NCI-H345 (cell line): ENCODE measurements at places on chromosomes 1 and 21.

DNA sequence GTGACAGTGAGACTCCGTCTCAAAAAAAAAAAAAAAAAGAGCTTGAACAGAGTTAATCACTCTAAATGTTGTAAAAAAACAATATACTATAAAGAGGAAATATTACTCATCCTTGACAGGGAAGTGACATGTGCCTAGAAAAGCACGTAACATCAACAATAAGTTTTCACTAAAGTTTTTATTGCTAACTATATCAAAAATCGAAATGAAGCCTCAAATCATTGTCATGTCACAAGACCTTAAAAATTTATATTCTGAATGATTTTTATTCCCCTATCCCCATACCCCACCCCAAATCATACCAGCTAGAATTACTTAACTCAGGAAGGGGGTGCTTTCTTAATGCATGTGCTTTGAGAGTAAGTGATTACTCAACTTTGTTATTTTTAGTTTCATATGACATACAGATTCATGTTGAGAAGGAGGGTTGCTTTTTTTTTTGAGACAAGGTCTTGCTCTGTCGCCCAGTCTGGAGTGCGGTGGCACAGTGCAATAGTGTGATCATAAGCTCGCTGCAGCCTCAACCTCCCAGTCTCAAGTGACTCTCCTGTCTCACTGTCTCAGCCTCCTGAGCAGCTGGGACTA, 53.6 kb upstream of the MUTYH start:
- no peak for DNase-seq

GRCh38 chr1:112794654-112795239, 79.6 kb upstream of the PPM1J start:
- DNase-seq = no peak

DNA sequence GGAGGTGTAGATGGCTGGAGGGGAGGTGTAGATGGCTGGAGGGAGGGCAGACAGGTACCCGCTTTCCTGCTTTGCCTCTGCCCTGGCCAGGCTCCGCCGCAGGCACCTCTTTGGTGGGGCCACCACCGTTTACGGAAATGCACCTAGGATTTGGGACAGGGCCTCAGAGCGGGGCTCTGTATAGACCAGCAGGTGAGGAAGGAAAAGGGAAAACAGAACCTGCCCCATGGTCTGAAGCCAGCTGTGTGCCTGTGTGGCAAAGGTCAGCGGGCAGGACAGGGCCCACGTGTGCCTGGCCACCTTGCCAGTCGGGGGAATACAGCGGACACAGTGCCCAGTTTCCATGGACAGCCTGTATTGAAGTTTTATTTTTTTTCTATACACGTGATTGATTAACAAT, 12.1 kb upstream of the PTTG1IP start:
- DNase-seq = no peak

GRCh38 chr21:27269644-27270043, 302.8 kb upstream of the ADAMTS5 start:
- DNase-seq = no peak

GRCh38 chr1:109849655-109850054, 61.0 kb upstream of the CSF1 start:
- DNase-seq = no peak

- DNase-seq = no peak
Observed at GRCh38 chr1:234517110-234517802, 38.3 kb upstream of the TARBP1 start.

DNA sequence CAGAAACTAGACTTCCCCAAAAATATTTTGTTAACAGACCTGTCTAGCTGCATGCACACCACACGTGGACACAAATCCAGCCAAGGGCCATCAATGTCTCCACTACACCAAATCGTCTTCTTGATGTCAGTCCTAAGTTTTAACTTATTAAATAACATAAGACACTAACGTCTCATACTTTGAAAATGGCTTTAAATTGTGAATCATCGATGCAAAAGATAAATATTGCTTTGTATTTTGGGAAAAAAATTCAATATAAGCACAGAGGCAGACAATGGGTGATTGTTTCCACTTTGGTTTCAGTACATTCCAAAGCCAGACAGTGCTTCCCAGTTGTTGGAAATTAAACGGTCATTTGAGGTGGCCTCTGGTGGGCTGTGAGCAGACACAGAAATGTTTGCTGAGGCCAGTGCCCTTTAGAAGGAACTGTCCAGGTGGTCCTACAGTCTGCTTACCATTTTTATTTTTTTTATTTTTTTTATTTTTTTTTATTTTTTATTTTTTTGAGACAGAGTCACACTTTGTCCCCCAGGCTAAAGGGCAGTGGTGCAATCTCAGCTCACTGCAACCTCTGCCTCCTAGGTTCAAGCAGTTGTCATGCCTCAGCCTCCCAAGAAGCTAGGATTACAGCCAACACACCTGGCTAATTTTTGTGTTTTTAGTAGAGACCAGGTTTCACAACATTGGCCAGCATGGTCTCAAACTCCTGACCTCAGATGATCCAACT, 1.8 kb upstream of the KIAA2013 start:
- DNase-seq = no peak

DNA sequence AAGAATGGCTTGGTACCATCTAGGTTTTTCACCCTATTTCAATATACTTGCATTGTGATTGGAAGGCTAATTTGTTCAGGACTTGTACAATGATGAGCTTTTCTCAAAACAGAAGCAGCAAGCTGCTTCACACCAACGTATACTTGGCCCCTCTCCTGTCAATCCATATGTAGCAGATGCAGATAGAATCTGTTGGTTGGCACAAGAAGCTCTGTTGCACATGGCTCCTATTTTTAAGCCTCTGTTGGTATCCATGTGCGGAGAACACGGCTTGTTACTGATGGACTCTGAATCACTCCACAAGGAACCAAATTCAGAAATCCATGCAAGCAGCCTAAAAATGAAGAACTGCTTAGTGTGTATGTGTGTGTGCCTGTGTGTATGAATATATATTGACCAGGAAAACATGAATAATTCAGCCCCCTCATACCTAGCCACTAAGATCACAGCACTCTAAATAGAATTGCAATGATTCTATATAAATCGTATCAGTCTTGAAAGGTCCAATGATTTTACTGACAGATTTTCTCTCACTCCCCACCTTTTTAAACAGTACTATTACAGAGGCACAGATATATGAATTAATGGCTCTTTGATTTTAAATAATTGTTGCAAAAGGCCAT, 258.4 kb upstream of the DPYD start:
- DNase-seq = no peak

DNA sequence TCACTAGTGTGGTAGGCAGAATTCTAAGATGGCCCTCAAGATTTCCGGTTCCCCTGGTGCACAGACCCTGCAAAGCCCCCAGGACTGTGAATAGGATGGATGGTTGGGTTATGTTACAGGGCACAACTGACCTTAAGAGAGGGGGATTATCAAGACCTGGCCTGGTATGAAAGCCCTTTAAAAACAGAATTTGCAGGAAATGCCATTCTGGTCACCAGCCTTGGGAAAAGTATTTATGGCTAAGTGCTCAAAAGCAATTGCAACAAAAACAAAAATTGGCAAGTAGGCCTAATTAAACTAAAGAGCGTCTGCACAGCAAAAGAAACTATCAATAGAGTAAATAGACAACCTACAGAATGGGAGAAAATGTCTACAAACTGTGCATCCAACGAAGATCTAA, 144.7 kb upstream of the EDN2 start:
- DNase-seq = no peak

DNA sequence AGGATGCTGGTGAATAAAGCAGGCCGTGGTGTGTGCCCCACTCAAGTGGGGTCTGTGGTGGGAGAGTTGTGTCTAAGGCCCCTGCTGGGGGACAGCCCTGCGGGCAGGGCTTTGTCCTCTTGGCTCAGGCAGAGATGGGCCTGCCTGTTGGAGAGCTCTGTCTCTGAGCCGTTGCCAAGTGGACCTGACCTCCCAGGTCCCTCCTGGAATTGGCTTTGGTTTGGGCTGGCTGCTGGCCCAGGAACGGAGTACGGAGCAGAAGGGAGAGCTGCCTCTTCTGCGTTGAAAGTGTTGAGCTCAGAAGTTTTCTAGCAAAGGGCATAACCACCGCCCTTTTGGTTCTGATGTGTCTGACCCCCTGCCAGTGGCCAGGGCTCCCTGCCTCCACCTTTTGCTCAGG, 153.9 kb downstream of the PEX14 start:
- no peak for DNase-seq

DNA sequence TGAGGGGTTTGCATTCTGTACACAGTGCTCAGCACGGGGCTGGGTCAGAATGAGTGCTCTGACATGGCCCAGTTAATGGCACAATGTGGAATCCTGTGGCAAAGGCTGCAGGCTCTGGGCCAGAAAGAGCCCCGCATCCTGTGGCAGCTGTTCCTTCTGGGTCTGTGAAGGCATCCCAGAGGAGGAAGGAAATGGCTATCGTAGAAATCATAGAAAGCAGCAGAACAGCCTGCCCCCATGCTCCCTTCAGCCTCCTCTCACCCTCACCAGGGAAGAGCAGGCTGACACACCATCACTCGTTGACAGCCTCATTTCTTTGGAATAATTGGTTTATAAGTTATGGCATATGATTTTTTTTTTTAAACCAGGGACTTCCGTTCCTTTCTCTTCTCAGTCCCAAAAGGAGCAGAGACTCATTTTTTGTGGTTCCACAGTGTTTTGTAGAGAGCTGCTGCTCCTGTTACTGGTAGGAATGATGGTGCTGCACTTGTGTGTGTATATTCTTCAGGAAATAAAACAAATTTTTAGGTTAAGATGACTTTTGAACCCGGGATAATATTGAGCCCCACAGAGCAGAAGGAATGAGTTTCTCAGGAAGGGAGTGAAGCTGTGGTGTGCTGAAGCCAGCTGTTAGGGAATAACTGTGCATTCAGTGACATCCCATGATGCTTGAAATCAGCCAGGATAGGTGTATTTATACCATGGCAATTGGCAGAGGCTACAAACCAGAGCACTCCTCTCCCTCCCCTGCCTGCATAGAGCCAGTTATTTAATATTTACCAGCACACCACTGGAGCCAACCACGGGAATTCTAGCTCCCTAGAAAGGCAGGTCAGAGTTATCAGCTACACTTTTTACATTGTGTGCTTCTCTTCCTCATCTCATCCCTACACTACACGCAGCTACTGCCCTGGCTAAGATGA, 32.0 kb downstream of the PLXNA2 start:
- no peak for DNase-seq

- DNase-seq = no peak
Observed at GRCh38 chr1:37258068-37258467, 216.3 kb upstream of the ZC3H12A start.

DNA sequence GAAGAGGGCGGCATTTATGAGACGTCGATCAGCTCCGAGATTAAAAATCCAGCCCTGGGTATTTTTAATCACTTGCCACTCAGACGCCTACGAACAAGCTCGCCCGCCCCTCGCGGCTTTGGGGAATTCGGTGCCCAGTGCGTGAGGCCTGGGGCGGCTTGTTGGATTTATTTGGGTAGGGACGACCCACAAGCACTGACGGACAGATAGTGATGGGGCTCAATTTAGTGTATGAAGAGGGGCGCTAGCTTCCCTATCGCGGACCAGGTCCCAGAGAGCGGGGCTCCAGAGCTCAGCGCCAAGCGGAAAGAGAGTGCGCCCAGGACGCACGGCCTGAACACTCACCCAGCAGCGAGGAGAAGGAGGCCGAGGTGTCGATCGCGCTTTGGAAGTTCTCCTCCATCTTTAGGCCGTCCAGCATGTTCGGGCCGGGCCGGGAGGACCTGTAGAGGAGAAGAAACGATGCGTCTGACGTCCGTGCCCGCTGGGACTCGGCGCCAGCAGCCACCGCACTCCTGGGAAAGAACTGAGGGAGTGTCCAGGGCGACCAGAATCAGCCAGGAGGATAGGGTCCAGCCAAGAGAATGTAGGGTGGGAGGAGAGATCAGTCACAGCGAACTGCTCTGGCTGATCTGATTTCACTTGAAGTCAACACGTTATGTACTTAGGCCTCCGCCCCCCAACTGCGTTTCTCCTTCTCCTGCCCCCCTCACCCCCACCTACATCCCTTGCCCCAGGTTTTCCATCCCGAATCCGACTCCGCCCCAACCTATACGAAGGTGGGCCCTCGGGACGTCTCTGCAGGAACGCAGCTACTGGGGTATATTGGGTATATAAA, 1.2 kb downstream of the LMX1A start:
- DNase-seq = no peak

DNA sequence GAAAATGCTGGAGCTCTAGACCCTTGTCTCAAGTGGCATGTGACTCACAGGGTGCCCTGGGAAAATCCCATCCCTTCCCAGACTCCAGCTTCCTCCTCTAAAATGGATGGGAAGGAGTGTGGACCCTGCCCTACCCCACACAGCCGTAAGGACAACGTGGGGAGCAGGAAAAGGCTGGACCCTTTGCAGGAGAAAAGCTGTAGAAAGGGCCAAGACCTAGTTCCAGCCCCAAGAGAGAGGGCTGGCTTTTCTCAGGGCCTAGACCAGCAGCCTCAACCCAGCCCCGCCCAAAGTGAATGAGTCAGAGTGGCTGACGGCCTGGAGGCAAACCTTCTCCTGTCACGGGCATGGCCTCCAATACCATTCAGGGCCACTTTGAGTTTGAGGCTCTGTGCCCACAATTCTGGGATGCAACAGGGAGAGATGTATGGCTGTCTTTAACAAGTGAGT, 1.1 kb downstream of the LAMB3 start:
- DNase-seq = no peak

GRCh38 chr1:210233216-210233494, 559 bp downstream of the SERTAD4 start:
- DNase-seq = peak; percentile 54

GRCh38 chr21:30478004-30478403, 2.2 kb downstream of the KRTAP19-1 start:
- no peak for DNase-seq

GRCh38 chr21:45670731-45671130, 27.2 kb downstream of the PCBP3 start:
- peak; percentile 8 for DNase-seq

GRCh38 chr1:111499026-111499785, 4.2 kb downstream of the ADORA3 start:
- DNase-seq = no peak

DNA sequence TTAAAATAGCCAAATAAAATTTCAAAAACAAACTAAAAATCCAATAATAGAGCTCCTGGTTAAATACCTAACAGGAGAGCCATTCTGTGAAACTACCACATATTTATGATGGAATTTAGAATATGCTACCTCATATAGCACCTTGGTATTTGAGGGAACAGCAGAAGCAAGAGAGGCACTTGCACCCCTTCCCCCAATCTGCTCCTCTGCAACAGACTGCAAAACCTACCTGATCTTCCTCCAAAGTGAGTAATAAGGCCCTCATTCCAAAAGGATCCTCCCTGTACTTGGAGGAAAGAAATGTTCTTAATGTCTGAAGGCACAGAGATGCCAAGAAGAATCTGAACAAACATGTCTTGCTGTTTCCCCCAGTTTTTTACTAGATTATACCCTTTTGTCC, 28.1 kb upstream of the RNPC3 start:
- DNase-seq = no peak

DNA sequence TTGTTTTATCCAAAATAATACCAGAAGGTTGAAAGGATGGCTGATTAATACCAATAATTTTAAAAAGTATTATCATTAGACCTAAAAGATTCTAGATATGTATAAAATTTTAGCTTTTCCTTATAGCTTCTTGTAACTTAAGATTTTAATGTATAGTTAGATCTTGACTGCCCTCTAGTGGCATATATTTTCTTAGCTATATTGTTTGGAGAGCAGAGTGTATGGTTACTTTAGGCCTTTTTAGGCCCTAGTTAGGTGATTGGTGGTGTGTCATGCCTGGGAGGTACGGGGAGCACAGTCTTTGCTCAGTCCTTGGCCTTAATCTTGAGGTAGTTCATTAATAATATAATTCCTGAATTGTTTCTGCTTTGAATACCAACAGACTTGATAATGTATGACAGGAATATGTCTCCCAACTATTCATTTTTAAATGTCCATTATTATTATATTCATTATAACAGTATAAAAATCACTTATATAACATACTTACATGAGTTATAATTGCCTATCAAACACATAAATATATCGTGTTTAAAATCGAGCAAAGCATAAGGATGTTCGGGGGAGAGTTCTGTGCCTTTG, 328.4 kb downstream of the ZP4 start:
- peak; percentile 81 for DNase-seq
